Memory B cell (primary cell): ENCODE measurements at places on chromosomes 6 and 20.

GRCh38 chr20:63222541-63222940, 6.6 kb upstream of the YTHDF1 start:
- DNase-seq: no peak

DNA sequence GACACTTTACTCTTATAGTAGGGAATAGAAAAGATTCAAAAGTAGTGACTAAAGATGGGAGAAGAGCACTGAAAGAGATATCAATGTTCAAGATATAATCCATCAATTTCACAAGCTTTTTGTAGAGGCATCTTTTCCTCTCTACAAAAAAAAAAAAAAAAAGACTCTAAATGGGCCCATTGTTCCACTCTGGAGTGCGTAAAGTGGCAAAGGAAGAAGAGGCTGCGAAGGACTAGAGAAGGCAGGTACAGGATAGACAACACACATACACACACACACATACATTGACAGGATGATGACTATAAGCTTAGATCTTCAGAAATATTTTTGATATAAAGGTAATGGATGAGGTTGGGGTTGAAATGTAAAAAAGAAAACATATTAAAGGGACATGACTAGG, 157.6 kb downstream of the HIVEP2 start:
- DNase-seq: no peak

GRCh38 chr6:8941577-8941976, 506.2 kb upstream of the SLC35B3 start:
- DNase-seq: no peak

DNA sequence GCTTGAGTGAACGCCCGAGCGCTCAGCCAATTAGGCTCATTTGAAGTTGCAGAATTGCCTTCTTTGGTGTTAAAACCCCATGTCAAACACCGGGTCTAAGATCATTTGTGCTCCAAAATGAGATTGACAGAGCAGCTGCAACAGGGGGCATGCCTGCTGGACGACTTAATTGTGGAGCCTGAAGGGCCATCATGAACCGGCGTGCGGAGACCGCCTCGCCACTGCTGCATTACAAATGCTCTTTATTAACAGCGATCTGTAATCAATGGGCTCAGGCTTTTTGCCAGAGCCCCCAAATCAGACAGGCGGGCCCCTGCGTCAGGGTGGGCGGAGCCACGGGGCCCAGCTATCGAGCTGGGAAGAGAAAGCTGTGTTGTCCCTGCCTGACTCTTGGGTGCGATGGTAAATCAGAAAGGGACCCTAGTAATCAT, 183.2 kb downstream of the SIM1 start:
- DNase-seq: no peak

- DNase-seq: no peak
Observed at GRCh38 chr6:157505912-157506491, 125.0 kb downstream of the ZDHHC14 start.
